ENCODE measurements at places on chromosomes 16 and 17.

DNA sequence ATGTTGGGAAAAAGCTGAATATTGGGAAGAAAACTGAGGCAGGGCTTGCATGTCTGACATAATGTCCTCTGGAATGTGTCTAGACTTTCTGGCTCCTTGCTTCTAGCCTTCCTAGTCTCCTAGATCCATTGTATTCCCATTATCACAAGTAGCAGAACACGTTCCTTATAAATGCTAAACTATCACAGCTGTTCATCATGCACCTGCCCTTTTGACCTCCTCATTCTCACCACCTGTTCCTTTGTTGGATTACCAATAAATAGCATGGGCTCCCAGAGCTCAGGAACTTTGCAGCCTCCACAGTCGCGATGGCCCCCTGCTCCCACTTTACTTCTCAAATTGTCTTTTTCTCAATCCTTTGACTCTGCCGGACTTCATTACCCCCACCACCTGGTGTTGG is 49.7 kb downstream of the ACSM1 start:
- no peak for DNase-seq

- no peak for DNase-seq
Measured at GRCh38 chr16:71622088-71622487, 3.9 kb upstream of the MARVELD3 start.

GRCh38 chr17:29591737-29592608 is 959 bp upstream of the ANKRD13B start:
- peak; percentile 100 for DNase-seq

GRCh38 chr16:49754495-49755312 is 101.2 kb downstream of the ZNF423 start:
- DNase-seq, result peak; percentile 76

- DNase-seq, result no peak
Measured at GRCh38 chr16:11752856-11753255, 10.2 kb upstream of the TXNDC11 start.

GRCh38 chr16:28112908-28113307 is 49.4 kb upstream of the GSG1L start:
- peak; percentile 10 for DNase-seq

GRCh38 chr17:12927541-12928425 is 90.0 kb downstream of the ELAC2 start:
- DNase-seq, result no peak

- peak; percentile 91 for DNase-seq
Measured at GRCh38 chr16:23148513-23149266, 562 bp downstream of the USP31 start.

DNA sequence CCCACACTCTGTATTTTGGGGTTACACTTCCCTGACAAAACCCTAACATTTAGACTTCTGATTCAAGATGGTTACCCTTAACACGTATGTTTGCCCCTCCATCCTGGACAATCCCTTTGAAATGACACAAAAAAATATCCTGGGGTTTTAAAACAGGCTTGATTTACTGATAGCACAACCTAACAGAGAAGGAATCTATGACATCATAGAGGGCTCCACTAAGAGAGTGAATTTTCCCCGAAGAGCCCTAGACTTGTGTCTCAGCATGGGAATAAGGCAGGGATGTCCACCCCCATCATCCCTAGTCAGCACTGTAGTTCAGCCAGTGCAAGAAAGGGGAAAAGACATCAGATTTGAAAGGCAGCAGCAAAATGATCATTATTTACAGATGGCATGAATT is 15.8 kb upstream of the SRCIN1 start:
- DNase-seq, result peak; percentile 62

- DNase-seq, result no peak
Measured at GRCh38 chr16:69219279-69219678, 32.3 kb downstream of the SNTB2 start.

DNA sequence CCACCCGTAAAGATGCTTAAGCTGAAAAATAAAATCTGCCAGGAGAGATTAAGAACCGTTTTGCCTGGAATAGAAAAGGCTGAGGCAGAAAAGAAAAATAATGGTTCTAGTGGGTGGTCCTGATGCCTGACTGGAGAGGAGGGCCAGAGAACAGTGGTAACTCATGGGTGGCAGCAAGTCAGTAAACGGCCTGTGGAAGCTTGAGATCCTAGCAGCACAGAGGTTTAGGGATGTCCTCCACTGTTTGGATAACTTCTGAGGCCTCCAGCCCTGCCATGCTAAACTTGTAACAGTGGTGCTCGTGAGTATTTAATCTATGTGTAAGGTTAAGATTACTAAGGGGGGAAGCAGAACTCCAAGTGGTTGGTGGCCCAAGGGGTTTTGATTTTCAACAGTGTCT is 21.2 kb upstream of the PHAF1 start:
- no peak for DNase-seq

- DNase-seq, result no peak
Measured at GRCh38 chr17:37527249-37527851, 37.7 kb downstream of the DUSP14 start.

DNA sequence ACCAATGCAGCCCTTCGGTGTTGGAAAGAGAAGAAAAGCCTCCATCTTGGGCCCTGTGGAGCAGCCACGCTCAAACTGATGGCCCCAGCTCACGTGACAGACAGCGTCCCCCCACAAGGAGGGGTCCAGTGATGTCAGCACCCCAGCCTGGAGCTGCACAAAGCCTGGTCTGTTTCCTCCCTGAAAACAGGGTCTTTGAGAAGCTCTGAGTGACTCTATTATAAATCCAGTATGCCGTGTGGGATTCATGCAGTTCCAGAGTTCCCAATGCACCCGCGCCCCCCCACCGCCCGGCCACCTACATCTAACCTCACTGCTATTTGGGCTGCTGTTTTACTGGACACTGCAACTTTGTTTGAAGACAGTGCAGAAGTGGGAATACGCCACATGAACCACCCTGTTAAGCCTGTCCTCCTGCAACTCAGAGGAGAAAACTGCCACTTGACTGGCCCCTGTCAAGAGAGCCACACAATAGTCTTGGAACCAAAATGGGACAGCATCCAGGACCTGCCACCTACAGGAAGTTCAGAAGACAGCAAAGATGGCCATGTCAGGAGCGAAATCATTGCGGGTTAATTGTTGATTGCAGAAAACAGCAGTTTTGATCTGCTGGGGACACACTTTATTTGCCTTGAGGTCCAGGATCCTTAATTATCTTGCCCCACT is 33.1 kb downstream of the PMP22 start:
- no peak for DNase-seq

- peak; percentile 98 for DNase-seq
Measured at GRCh38 chr17:29007860-29008455, 2.1 kb upstream of the SEZ6 start.

DNA sequence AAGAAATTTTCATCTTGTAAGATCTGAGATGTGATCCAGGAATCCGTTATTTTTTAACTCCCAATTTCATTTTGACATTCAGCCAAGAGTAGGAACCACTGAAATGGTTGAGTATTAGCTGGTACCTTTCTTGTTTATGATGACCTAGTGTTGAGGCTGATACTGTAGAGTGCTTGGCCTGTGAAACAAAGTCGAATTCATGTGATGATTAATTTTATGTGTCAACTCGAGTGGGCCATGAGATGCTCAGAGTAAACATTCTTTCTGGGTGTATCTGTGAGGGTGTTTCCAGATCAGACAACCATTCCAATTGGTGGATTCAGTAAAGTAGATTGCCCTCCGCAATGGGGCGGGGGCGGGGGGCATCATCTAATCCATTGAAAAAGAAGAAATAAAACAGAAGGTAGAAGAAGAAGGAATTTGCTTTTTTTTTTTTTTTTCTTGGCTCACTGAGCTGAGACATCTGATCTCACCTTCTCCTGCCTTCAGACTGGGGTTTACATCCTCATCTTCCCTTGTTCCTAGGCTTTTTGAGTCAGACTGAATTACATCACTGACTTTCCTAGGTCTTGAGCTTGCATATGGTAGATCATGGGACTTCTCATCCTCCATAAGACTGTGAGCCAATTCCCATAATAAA is 264.6 kb upstream of the KCNJ16 start:
- no peak for DNase-seq

DNA sequence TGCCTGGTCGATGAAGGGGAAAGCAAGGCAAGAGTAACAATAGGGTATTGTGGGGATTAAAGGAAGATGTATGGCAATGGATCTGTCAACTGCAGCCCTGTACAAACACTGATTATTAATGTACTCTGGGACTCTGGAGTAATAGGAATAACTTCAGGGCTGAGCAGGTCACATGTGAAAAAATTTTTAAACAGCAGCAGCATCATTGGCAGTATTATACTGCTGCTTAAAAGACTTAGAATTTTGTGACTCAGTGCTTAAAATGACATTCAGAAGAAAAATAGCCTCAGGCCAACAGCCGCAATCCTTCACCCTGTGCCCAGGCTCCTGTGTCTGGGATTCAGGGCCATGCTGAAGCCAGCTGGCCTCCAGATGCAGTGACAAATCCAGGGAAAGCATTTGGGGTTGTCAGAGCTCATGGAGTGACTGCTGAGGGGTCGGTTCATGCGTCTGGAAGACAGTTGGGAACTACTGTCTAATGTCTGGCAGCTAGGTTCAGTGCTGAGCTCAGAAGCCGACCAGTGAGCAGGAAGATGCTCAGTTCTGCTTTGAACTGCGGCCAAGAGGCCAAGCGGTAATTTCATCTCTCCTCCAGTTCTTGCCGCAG is 22.2 kb downstream of the TEX2 start:
- DNase-seq, result no peak

Data from osteoblast (primary cell).